ENCODE measurements at places on chromosomes 4 and X. TPM values are rescaled to one million over a fixed set of nuclear protein-coding genes. Genes with fewer than 3 reads are reported as not detected.

DNA sequence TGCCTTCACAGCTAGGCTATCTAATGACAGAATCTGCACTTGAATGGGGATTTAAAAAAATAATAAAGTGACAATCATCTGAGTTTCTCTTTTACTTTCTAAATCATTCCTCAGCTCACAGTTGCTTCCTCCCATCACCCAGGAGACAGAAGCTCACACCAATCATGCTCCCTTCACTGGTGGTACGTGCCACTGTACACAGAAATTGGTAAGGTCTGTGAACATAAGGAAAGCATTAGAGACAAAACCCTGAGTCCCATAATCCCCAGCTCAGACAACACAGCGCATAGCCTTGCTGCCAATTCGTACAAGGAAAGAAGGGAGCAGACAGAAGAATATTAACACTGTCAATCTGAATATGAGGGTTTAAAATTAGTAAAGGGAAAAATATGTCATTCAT lies 133.1 kb downstream of the IDS start:
- no peak for DNase-seq

DNA sequence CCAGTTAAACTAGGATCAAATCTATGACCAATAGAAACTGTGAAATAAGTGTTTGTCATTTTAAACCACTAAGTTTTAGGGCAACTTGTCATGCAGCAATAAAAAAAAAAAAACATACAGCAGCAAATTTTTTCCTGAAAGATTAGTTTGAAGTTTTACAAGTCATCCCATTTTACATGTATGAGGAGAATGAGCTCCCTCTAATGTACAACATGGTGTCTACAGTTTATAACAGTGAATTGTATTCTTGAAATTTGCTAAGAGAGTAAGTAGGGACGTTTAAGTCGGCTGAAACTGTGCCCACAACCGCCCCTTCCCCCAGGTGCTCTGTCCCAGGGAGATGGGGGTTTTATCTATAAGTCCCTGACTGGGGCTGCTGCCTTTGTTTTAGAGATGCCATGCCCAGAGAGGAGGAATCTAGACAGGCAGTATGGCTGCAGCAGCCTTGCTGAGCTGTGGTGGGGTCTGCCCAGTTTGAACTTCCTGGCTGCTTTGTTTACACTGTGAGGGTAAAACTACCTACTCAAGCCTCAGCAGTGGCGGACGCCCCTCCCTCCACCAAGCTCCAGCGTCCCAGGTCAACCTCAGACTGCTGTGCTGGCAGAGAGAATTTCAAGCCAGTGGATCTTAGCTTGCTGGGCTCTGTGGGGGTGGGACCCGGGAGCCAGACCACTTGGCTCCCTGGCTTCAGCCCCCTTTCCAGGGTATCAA lies 499.3 kb upstream of the CT83 start:
- DNase-seq: no peak

DNA sequence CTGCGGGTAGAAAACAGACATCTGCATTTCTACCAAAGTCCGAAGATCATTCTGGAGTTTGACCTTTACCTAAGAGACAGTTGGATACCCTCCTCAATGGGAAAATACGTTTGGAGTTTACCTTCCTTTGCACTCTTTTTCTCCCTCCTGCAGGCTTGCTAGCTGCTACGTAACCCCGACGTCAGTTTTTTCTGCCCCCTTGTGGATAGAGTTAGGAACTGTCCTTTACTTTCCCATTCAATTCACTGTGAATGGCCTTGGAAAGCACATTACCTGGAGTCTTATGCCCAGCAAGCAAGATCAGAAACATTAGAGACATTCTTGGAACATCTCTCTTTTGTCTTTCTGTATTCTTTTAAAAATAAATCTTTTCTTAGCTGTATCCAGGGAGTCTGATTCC lies 250.7 kb downstream of the NAP1L3 start:
- DNase-seq: peak; percentile 18

DNA sequence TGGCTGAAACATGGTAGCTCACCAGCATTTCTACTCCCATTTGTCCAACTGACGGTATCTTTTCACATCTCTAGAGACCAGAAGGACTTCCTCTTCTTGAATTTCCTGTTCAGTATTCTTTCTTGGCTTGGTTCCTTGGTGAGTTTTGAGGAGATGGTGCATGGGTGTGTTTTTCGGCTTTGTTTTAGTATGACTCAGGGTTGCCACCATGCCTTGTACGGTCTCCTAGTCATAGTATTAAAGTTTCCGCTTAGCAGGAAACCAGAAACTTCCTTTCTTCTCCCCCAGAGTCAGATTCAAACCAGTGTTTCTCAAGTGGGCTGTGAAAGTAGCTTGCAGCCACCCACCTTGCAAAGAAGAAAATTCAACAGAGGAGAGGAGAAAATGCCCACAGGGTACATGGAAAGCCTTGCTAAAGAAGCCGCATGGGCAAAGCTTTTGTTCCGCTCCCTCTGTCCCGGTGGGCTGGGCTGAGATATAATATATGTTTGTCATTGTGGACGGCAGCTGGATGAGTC lies 5.7 kb downstream of the CD99 start:
- DNase-seq: no peak

DNA sequence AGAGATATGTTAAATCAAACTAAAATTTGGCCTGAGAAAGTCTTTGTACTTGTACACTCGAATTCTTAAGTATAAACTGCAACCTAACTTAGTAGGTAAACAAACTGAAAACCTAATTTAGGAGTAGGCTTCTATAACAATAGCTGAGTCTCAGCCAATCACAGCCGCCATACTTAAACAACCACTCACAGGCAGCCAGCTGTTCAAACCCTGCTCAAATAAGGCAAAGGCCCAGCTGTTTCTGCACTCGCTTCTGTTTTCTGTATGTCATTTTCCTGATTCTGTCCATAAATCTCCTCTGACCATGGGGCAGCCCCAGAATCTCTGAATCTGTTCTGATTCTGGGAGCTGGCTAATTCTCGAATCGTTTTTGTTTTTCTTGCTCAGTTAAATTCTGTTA lies 7.8 kb upstream of the PLS3 start:
- DNase-seq: peak; percentile 8

DNA sequence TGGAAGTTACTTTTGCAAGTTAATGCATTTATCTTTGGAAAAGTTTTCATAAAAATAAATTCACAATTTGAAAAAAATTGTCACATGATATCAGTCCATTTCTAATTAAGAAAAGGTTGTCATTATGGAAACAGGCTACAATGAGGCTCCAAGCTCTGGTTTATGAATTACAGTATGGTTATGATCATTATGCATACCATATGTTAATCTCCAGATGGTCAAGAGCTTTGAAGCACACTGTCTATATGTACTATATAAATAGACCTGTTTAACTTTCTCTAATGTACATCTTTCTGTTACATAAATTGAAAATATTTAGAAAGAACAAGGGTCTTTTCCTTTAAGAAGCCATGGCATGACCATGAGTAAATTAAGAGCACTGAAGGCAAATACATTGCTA lies 2338.8 kb downstream of the PCDH7 start:
- no peak for DNase-seq

GRCh38 chr4:101259876-101260275 lies 87.5 kb downstream of the PPP3CA start:
- no peak for DNase-seq

DNA sequence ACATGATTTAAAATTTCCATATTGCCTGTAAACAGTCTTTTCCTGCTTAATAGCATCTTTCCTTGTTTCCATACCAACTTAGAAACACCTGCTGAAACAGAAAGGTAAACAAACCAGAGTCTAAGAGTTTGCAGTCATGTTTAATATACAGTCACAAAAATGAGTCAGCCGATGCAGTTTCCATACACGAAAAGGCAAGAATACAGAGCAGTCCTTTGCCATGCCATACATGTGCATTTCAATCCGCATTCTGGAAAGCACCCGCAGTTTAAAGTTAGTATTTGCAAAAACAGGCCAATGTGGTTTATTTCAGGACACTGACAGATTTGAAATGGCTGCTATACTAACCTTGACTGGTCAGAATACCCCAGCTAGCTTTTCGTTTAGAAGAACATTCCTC lies 32.1 kb downstream of the ASB5 start:
- DNase-seq: no peak

- DNase-seq: no peak
These were observed 368.1 kb downstream of the UNC5C start for GRCh38 chr4:95180531-95181242.

DNA sequence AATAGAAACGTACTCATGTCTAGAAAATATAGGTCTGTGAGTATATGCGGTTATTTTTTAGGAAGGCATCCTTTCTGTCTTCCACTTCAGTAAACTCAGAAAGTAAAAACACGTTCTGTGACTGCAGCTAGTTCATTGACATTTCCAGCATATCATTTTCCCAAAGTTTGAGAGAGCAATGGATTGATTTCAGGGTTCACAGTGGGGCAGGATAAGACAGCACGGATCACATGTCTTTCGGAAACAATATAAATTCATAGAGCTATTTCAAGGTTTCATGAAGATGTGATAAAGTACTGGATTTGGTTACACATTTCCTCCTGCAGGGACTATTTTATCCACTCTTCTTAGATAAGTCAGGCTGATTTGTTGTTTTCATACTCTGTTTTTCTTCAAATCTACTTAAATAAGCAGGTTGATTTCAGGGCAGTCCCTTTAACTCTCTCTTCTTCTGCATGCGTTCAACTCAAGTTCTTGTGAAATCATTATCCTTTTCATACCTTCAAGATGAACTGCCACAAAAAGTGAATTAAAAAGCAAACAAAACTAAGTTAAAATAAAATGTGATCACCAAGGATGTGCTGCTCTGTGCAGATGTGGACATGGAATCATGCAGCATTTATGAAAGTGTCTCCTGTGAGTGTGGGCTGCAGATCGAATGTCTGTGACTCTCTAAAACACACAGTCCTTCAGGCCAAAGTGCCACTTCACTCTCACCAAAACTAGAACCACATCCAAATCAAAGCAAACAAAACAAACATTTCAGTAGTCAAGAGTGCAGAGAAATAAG lies 187.7 kb downstream of the UNC5C start:
- DNase-seq: no peak

DNA sequence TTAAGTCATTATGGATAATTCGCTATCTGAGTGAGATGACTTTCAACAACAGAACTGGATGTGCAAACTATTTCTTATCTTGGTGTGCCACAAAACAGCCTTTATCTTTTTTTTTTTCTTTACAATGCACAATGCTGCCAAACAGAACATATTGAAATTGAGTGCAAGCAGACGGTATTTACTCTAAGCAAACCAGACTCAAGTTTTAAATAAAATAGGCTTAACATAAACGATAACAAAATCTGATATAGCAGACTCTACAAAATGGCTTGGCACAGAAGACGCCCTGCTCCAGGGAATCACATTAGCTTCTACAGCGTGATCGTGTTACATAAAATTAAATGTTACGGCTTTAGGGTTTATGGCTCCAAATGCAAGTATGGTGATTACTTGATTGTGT lies 9.6 kb upstream of the STK32B start:
- no peak for DNase-seq

GRCh38 chr4:41702770-41703169 lies 45.8 kb downstream of the PHOX2B start:
- DNase-seq: no peak

DNA sequence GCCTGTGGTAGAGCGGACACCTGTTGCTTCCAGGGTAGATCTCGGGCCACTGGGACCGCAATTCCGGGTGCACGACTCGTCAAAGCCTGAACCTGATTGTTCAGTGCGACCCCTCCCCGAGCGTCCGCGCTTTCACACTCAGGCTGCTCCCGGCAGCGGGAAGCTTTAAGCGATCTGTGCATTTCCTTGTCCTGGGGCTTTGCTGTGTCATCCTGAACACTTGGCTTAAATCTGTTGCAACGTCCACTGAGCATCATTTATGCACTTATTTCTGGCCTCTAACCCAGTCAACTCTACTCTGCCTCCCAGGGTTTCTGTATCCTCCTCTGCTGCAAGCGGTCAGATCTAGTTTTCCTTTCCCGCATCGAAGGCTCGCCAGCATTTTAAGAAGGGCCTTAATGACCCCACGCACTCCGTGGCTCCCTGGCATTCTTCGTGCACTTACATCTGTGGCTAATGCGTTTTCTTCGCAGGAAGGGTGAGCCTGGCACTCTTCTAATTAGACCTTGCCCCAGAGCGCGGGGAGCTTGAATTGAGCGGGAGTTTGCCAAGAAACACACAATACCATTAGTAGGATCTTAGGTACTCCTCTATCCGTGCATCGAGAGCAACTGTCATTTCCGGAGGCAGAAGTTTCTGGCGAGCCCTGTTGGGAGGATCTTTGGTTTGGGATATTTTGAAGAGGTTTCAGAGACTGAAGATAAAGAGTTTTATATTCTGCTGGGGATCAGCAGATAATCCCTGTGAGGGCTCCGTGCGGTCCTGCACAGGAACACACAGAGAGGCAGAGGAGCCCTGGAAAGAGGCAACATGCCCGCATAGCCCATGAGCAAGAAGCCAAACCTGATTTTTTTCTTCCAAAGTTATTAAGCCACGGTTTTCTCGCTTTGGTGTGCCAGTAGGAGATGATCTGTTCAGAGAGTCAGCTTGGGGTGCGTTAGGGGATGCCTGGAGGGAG lies 654 bp upstream of the DDIT4L start:
- DNase-seq: peak; percentile 61

DNA sequence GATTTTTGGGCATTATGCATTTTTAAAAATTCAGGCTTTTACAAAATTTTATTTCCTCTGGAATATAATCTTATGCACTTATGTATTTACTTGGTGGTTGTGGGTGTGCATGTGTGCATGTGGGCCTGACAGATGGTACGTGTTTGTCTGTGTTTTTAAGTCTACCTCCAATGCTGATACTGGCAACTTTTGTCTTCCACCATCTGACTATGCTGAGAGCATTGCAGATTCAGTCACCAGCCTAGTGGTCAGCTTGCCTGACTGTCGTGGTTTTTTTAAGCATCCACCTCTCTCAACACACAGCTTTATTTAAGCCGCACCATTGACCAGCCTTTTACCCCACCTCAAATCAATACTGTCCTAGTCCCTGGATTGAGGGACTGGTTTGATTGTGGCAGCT lies 37.1 kb downstream of the FSTL5 start:
- DNase-seq: no peak

- DNase-seq: no peak
These were observed 326.8 kb downstream of the RAPGEF2 start for GRCh38 chr4:159429693-159430035.

GRCh38 chr4:41655177-41655576 lies 93.3 kb downstream of the PHOX2B start:
- DNase-seq: no peak

GRCh38 chrX:50157545-50158135 lies 43.2 kb downstream of the AKAP4 start:
- DNase-seq: no peak

- no peak for DNase-seq
These were observed 12.4 kb downstream of the LAP3 start for GRCh38 chr4:17589355-17589754.

TMPRSS11B gene
- total RNA-seq: not detected

LINC00632 gene
- total RNA-seq: 31.3 TPM

SRP72 gene
- 18.3 TPM for total RNA-seq

REPS2 gene
- total RNA-seq: 0.17 TPM

ARHGEF38 gene
- not detected for total RNA-seq

SMIM43 gene
- not detected for total RNA-seq

ZDHHC15 gene
- total RNA-seq: not detected

CENPVL2 gene
- total RNA-seq: not detected

TRIM60 gene
- not detected for total RNA-seq

QRFPR gene
- total RNA-seq: 13.8 TPM

DDIT4L gene
- total RNA-seq: 2.1 TPM

Data from Caki2 (cell line).